Activated CD8-positive, alpha-beta memory T cell treated with anti-CD3 and anti-CD28 coated beads for 1 hour (primary cell): ENCODE measurements at places on chromosomes 4 and X.

DNA sequence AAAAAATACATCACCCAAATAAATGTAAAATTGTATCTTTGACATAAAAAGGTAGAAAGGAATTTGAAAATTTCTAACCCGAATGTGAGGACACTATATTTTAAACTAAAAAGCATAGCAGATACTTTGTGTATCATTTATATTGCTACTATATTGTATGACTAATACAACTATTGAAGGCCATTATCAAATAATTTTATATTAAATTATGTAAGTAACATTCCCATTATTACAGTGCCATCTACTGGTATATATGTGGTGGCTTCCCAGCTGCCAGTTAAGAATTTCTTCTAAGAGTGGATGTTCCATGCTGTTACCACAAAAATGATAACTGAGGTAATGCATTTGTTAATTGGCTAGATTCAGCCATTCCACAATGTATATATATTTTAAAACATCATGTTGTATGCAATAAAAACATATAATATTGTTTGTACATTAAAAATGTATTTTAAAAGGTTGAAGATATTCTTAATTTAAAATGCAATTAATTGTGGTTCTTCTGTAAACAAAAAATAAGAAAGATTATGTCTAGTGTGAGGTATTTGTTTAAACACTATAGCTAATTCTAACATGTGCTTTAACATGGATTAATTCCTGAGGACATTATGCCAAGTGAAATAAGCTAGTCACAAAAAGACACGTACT, 65.3 kb downstream of the EGF start:
- DNase-seq = no peak

- no peak for DNase-seq
Observed at GRCh38 chr4:158157412-158157811, 15.4 kb downstream of the GASK1B start.

DNA sequence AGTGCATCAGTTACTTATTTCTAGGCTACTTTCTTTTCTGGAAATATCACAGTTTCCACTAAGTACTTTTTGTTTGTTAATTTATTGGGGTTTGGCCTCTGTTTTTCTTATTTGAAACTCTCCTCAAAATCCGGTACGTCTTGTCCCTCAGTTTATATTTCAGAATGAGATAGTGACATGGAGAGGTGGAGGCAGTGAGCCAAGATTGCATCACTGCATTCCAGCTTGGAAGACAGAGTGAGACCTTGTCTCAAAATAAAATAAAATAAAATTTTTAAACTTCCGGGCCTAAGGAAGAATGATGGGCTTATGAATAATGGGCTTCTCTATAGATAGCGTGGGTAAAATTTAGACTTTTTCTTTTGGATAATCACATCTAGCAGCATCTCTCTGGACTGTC, 567.8 kb downstream of the TRIML1 start:
- DNase-seq = no peak

GRCh38 chrX:56764153-56764974, 35.3 kb downstream of the NBDY start:
- peak; percentile 68 for DNase-seq

DNA sequence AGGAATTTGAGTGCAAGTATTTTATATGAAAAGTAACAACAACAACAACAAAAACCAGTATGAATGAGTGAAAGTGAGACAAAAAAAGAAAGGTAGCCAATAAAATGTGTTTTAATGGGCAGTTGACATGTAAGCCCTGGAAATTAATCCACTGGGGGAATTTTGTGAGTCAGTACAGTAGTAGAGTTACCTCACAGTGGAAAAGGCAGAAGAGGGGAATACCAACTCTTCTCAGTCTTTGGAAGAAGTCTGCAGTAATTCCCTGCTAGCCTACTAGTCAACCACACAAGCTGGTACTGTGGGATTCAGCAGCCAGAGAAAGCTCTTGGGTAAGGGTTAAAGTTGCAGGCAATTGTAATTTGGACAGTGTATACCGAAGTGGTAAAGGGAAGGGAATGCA, 76.3 kb upstream of the IL15 start:
- DNase-seq = no peak

- no peak for DNase-seq
Observed at GRCh38 chrX:12972243-12972642, 2.7 kb upstream of the TMSB4X start.

GRCh38 chr4:155875878-155876277, 9.8 kb upstream of the ASIC5 start:
- no peak for DNase-seq

- DNase-seq = no peak
Observed at GRCh38 chr4:175176710-175177109, 258.6 kb downstream of the ADAM29 start.
